Right atrium auricular region (tissue), 2 donors: ENCODE measurements at places on chromosomes 5 and 9. TPM values are rescaled to one million over a fixed set of nuclear protein-coding genes. Genes with fewer than 3 reads are reported as not detected.

LCN12 gene
- 11.3 TPM for total RNA-seq

- DNase-seq: no peak
Observed at GRCh38 chr5:89437450-89438435, 554.8 kb upstream of the MEF2C start.

- no peak for DNase-seq
Observed at GRCh38 chr9:135084881-135085760, 2.3 kb upstream of the OLFM1 start.

GRCh38 chr5:91179018-91179417, 204.1 kb downstream of the ARRDC3 start:
- DNase-seq: no peak

HAPLN1 gene
- total RNA-seq: 0.12 TPM

DNA sequence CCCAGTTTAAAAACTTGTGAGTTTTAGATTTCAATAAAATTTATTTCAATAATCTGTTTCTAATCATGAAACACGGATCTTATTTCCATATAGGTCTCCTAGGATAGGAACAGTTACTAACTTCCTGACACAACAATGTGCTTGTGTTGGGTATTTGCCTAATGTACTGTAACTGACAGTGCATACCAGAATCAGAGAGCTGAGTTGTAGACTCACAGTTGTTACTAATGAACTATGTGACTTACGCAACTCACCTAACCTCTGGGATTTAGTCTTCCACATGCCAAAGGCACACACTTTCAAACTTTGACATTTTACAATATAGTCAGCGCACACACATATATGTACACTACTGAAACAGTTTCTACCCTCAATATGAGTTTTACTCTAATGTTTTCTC, 77.7 kb downstream of the HOMER1 start:
- no peak for DNase-seq

OTP gene
- total RNA-seq: not detected

- no peak for DNase-seq
Observed at GRCh38 chr5:4093970-4094369, 498.3 kb downstream of the IRX1 start.

DNA sequence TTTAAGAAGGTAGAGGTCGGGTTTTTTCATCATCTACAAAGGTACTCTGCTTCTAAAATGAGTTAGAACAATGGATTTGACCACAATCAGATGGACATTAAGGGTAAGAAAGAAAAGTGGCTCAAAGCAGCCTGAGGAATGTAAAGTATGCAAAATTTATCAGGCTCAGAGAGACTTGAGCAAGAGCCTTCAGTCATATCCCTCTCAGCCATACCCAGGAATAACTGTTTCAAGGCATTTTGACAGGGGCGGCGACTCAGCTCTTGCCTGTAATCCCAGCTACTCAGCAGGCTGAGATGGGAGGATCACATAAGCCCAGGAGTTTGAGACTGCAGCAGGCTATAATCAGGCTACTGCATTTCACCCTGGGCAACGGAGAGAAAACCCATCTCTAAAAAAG, 38.8 kb upstream of the ANXA2R start:
- DNase-seq: no peak

TAS2R1 gene
- not detected for total RNA-seq

PCDHGB2 gene
- total RNA-seq: 6.7 TPM

- no peak for DNase-seq
Observed at GRCh38 chr5:37722236-37723161, 117.3 kb downstream of the GDNF start.

PDLIM4 gene
- total RNA-seq: 13.4 TPM

GRCh38 chr5:154603953-154604679, 126.1 kb upstream of the HAND1 start:
- no peak for DNase-seq

EPB41L4A gene
- 13.8 TPM for total RNA-seq

- DNase-seq: no peak
Observed at GRCh38 chr5:142179776-142180387, 71.3 kb downstream of the NDFIP1 start.

DNA sequence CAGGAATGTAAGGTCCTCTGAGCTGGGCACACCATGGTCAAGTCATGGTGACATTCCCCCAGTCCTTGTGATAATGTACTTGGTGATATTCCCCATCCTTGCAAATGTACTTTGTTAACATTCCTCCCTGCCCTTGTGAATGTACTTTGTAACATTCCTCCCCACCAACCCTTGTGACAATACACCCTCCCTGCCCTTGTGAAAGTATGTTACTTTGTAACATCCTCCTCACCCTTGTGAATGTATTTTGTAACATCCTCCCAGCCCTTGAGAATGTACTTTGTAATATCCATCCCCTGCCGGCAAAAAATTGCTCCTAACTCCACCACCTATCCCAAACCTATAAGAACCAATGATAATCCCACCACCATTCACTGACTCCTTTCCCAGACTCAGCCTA, 53.3 kb downstream of the RAPGEF6 start:
- no peak for DNase-seq

PCDHAC1 gene
- total RNA-seq: 0.51 TPM

DNA sequence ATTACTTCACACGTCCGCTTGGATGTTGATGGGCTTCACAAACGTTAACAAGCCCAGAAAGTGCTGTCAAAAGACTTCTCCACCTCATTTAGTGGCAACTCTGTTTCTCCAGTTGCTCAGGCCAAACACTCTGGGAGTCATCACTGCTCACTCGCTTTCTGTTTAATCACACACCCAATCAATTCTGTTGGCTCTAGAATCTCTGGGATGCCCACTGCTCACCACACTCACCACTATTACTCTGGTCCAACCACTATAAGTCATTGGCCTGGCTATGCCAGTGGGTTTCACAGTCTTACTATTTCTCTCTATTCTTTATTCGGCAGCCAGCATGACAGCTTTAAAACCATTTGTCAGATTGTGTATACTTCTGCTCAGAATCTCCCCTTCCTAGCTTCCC, 163.5 kb downstream of the KDM4C start:
- DNase-seq: no peak

GRCh38 chr5:108432024-108432423, 50.1 kb upstream of the FBXL17 start:
- no peak for DNase-seq

GRCh38 chr5:78492650-78493049, 132.2 kb downstream of the SCAMP1 start:
- no peak for DNase-seq

ADGRV1 gene
- 1.8 TPM for total RNA-seq

IRX1 gene
- total RNA-seq: 0.39 TPM

GRCh38 chr9:20178679-20179078, 389.8 kb upstream of the SLC24A2 start:
- DNase-seq: no peak

DNA sequence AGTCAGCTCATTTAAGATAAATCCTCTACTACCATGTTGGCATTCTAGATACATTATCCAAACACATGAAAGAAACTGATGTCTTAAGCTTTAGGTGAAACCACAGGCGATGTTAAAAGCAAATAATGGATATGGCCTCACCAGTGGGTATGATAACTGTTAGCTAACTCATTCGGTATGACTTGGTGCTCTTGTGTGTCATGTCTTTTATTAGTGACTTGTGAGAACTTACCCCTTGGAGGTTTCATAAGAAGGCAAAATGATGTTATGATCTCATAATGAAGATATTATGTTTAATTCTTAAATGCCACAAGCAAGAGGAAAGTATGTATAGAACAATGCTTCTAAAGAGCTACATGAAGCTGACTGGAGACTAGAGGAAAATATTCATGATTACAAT, 1227.0 kb downstream of the EFNA5 start:
- DNase-seq: no peak

BTNL3 gene
- total RNA-seq: not detected

DNA sequence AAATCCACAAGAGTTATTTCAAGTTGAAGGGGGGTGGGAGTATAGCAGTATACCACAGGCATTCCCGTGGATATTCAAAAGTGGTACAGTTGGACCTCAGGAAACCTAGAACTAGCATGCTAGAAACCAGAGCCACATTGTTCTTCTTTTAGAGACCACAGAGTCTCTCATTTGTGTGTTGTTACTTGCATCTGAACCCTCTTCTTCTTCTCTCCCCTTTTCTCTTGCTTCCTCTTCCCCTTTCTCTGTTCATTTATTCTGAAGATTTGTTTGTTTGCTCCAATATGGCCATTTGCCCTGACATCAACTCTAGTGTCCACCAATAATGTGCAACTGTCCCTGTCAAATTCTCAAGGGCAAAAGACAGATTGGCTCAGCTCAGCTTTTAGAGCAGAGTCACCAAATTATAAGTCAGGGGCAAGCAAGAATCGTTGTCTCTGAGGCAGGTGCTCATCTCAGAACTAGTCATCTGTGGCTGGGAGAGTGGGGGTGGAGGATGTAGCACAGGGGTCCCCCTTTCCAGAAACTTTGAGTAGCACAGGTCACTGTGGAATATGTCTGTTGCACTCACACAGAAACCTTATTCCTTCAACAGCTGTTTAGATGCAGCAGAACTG, 321.1 kb downstream of the ARRDC3 start:
- no peak for DNase-seq

GRCh38 chr9:136519263-136520052, 26.4 kb downstream of the NOTCH1 start:
- no peak for DNase-seq

NACC2 gene
- total RNA-seq: 55.5 TPM

CCDC171 gene
- total RNA-seq: 1.4 TPM

GRCh38 chr5:154473581-154474283, 4.3 kb downstream of the HAND1 start:
- no peak for DNase-seq

GRCh38 chr5:157444224-157444623, 15.8 kb upstream of the NIPAL4 start:
- DNase-seq: no peak

- DNase-seq: peak; percentile 80
Observed at GRCh38 chr9:92097997-92098482, 17.2 kb downstream of the SPTLC1 start.

DNA sequence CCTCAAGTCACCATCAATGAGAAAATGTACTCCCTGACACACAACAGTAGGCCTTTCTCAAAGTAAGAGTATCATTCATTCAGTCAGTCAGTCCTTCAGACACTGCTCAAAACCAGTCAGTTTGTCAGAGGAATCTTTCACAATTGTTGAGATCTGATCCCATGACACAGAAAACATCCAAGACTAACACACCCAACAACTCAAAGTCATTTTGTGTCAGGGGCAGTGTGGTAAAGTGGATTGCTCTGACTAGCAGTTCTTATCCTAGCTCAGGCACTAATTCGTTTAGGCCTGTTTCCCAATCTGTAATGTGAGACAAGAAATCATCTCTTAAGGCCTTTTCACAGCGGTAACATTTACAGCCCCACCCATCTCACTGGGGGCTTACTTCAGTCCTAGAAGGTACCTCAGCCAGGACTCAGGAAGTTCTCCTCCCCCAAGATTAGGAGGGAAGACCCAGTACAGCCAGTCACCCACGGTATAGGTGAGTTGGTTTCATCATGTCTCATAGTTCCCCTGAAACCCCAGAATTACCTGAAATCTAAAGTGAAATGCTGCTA, 31.9 kb downstream of the SH3TC2 start:
- no peak for DNase-seq
